ENCODE measurements at places on chromosomes 4 and X.
A peak's percentile ranks its signal among the peaks of the same experiment; 100 is the strongest.

DNA sequence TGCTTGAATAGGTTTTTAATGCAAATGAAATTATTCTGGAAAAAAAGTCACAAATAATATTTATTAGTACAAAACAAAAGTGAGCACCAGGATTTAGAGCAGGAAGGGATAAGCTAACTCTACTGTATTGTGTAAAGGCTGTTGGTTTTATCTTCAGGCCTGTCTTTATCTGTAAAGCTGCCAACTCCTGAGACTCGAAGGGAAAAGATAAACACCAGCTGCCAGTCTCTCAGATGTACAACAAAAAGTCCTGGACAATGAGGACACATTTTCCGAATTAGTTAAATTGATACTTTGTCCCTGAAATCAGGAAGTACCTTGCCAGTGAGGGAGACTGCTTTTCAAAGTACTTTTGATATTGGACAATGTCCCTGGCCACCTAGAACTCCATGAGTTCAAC is 8.8 kb downstream of the DDX60 start:
- DNase-seq: peak; percentile 4

GRCh38 chr4:101370663-101371210 is 23.4 kb upstream of the PPP3CA start:
- DNase-seq: no peak

DNA sequence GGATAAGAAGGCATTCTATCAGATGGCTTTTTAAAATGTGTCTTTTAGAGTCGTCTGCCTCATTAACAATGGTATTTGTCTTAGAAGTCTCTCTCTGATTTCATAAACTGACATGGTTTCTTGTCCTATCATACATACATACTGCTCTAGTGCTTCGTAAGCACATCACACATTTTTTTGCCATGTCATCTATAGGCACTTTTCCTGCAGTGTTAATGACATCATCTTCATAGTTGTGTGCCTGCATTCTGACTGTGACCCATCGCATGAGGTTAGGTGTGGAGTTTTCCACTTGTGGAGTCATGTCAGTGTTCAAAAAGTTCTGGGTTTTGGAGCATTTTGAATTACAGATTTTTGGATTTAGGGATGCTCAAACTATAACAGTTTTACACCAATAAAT is 361.6 kb upstream of the SPOCK3 start:
- DNase-seq: no peak

DNA sequence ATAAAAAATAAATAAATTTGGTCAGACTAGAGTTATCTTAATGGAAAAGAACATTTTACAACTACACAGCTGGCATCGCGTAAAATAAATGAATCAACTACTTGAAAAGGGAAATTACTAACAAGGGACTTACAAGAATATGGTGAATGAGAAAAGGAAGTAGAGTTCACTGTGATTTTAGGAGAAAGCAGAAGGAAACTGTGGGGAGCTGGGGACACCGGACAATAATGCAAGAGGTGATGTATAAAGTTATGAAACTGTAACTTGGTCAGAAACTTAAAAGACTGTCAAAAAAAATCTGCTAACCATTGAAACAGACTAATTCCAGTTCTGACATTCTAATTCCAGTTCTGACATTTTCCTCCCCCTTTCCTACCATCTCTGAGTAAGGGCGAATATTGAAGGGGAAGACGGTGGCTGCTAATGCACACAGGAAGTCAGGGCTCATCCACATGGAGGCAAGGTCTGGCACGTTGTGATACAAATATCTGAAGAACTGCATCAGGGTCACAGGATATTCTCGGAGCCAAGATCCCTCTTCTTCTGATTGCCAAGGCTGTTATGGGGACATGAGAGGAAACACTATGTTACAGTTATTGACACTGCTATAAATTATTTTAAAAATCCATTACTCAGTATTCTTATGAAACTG is 170.5 kb downstream of the CDS1 start:
- no peak for DNase-seq

DNA sequence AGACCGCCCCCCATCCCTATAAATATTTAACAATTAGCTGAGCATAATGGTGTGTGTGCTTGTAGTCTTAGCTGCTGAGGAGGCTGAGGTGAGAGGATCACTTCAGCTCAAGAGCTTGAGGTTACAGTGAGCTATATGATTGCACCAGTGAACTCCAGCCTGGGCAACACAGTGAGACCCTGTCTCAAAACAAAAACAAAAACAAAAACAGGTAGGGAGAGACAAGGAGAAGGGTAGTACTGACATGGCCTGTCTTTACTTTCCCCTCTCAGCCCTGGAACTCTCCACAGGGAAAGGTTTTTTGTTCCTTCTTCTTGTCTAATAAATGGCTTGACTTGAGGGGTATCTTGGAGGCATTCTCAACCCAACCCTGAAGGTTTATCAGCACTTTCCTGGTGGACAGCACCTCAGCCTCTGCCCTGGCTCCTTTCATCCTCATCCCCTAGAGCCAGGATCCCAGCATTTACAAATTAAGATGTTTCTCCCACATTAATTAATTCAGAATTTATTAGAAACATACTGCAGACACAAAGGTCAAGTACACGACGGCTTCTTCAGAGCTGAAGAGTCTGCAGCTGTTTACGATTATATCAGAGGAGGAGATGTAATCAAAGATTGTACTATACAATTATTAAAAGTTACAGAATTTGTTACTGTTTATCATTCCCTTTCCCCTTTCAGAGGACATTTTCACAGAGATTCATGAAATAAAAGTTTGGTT is 131.8 kb downstream of the AFF1 start:
- no peak for DNase-seq

DNA sequence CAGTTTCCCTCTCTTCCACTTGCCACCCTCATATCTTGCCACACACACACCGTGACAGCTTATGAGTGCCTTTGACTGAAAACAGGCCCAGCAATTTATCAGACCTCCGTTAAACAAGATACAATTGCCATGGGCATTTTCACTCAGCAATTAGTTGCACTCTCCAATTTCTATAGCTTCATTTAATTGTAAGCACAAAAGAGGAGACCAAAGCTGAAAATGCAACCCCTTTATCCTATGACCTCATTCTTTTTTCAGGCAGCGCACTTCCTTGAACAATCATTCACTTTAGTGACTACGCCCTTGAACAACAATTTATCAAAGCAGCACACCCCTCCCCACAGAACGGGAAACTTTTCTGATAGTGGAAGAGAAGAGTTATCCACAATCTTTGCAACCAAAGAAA is 4.1 kb downstream of the POF1B start:
- DNase-seq: no peak

- no peak for DNase-seq
Measured at GRCh38 chr4:140944572-140944971, 188.4 kb upstream of the TBC1D9 start.

DNA sequence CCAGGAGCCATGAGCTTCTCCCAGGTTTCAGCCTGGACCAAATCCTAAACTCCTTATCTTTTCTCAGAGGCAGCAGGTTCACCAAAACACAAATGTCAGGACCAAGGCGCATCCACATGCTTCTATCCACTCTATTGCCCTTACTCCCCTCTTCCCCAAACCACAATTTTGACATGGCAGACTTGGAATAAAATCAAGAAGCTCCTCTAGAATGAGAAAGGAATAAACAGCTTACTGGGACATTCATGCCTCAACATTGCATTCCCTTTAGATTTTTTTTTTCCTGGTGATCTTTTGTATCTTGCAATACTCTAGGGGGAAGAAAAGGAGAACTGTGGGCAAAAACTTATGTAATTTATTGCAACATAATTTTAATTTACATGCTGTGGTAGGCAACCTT is 119.1 kb downstream of the TSPAN5 start:
- no peak for DNase-seq

GRCh38 chr4:150297861-150298474 is 219.7 kb downstream of the DCLK2 start:
- DNase-seq: peak; percentile 64

DNA sequence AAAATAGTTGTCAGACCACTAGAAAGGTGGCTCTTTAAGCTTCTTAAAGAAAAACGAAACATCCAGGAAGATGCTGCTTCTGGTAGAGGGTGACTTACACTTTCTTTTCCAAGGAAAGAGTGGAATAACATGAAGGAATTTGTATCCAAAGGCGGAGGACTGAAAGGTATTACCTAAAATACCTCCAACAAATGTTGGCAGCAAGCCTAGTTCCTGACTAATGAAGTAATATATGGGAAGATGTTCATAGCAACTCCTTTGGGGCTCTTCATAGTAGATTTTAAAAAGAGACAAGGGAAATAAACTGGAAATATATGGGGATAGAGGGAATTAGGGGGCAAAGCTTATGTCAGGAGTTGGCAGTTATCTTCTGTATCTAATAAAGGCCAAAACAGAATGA is 116.2 kb downstream of the AASDH start:
- DNase-seq: no peak

DNA sequence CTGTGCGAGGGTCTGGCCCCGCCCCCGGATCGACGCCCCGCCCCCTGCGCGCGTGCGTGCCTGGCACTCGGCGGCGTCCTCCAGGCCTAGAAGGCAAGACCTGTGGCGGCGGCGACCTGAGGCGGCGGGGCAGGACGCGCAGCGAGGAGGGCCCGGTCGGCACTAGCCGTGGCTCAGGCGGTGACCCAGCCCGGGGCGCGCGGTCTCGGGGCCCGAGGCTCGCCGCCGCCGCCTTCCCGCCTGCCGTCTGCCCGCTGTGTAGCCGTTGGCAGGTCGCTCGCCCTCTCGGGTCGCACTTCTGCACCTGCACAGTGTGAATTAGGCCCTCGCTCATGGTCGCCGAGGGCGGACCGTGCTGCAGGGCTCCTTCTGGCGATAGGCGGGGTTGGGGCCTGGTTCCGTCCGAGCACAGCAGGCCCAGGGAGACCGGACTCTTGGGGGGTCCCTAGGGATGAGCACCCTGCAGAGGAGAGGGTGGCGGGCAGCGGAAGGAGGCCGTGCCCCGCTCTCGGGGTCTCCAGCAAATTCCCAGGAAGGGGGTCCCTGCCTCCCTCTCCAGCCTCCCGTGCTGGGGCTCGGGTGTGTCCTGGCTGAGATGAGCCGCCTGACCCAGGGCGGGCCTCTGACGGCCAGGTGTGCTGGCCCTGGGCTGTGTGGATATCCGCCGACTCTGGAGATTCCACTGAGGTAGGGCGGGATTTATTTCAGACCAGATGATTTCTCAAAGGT is 557 bp upstream of the FAM53A start:
- DNase-seq: no peak

DNA sequence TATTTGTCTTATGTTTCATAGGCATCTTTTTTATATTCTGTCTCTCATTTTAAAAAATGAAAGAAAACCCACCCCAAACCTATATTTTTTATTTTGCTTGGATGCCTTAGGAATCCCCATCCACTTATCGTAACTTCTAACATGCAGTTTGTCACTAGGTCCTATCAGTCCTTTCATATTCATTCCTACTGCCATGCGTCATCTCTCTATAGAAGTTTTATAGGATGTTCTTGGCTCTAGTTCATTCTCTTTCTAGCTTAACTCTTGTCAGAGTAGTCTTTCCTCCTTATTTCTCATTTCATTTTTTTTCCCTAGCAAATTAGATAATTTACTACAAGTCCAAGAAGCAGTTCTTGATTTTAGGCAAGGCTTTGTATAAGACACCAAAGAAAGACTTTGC is 92.7 kb downstream of the LARP1B start:
- DNase-seq: no peak

- DNase-seq: no peak
Measured at GRCh38 chr4:25943312-25943711, 29.3 kb downstream of the SMIM20 start.
